ENCODE measurements at places on chromosomes 11 and 22.
A peak's percentile ranks its signal among the peaks of the same experiment; 100 is the strongest.

DNA sequence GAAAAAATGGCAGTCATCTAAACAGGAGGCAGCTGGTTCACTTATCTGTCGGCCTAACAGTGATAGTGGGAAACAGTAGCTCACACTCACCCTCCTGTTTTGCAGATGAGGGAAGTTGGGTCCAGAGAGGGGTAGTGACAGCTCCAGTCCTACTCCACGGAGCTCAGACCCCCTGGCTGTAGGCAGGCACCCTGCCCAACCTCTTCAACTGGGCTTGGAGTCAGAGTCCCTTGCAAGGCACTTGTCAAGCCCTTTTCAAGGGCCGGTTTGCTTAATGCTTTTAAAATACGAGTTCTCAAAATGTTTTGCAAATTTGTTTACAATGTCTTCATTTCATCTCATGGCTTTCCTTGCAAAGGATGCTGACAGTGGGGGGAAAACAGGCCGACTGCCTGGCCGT is 75.1 kb downstream of the BMAL1 start:
- DNase-seq = no peak

GRCh38 chr11:78954261-78954660 is 379.6 kb upstream of the NARS2 start:
- DNase-seq = no peak

GRCh38 chr11:11173316-11174025 is 179.6 kb downstream of the CSNK2A3 start:
- no peak for DNase-seq

GRCh38 chr22:20606041-20606783 is 98.8 kb downstream of the MED15 start:
- peak; percentile 48 for DNase-seq

GRCh38 chr11:69211540-69211919 is 55.8 kb downstream of the SMIM38 start:
- no peak for DNase-seq

- DNase-seq = no peak
These were observed 10.7 kb downstream of the ANO1 start for GRCh38 chr11:70088735-70089250.

DNA sequence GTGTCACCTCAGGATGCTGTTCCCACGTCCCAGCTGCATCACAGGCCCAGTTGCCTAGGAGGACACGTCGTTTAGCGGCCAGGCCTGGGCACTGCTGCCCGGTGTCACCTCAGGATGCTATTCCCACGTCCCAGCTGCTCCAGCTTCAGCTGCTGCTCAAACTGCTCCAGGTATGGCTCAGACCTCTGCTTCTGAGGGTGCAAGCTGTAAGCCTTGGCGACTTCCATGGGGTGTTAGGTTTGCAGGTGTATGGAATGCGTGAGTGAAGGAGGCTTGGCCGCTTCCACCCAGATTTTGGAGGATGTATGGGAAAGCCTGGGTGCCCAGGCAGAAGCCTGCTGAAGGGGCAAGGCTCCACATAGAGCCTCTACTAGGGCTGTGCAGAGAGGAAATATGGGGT is 205.3 kb upstream of the B3GAT1 start:
- no peak for DNase-seq

GRCh38 chr11:126433989-126434949 is 78.8 kb downstream of the ST3GAL4 start:
- no peak for DNase-seq

DNA sequence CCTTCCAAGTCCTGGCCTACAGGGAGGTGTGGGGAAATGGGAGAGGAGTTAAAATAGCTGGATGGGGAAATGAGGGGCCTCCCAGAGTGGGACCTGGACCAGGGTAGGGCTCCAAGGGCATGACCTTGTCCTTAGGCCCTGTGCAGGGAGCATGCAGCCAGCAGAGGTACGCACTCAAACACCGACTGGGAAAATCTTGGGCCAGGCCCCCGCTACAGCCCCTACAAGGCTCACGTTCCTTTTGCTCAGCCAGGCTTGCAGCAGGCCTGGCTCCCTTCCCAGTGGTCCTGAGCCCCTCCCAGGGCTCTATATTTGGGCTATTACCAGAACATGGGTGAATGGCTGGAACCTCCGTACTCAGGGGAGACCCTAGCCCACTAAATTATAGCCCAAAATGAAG is 31.3 kb downstream of the LMO1 start:
- DNase-seq = no peak

DNA sequence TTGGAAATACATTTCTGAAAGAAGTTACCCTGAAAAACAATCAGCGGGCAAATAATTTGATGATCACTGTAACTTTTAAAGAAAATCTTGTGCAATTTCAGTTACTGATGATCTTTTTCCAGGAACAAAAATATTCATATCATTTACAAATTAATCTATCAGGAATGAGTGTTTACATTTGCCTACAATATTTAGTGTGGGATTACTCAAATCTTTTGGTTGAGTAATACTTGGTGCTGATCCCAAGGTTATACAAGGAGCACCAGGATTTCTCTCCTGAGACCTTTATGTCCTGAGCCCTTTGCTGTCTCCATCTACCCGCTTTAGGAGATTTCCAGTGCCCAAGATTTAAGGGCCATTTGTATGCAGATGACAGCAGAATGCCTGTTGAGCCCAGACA is 116.1 kb downstream of the ATXN10 start:
- DNase-seq = peak; percentile 29

DNA sequence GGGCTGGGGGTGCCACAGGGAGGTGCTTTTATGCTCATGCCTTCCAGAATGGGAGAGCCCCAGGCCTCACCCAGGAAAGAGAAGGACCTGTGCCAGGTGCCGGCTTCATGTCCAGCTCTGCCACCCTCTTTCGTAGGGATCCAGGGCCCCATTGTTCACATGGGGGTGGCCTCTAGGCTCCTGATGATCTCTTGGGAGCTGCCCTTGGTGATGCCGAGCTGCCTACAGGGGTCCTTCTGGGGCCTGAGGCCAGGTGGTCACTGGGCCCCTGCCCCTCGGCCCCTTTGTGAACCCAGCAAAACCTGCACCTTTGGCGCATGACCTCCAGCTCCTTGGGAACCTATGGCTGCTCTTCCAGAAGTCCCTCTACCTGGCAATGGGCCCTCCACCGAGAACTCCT is 41.4 kb upstream of the SMIM38 start:
- DNase-seq = no peak

DNA sequence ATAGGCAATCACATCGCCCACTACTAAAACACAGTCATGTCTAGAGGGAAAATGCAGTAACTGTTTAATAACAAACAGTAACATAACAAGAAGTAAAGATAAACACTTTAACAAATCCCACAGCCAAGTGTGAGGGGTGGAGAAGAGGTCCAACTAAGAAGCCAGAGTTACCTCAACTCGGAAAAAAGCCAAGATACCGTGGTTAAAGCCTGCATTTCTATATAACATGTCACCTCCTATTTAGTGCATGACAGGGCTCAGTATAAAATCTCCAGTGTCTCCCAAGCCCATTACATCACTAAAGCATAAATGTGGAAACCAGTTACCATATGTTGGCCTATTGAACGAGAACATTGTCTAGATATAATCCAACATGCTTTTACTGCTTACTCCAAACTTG is 281.7 kb downstream of the LRRC4C start:
- no peak for DNase-seq

- DNase-seq = no peak
These were observed 25.5 kb downstream of the TNKS1BP1 start for GRCh38 chr11:57299150-57299737.

DNA sequence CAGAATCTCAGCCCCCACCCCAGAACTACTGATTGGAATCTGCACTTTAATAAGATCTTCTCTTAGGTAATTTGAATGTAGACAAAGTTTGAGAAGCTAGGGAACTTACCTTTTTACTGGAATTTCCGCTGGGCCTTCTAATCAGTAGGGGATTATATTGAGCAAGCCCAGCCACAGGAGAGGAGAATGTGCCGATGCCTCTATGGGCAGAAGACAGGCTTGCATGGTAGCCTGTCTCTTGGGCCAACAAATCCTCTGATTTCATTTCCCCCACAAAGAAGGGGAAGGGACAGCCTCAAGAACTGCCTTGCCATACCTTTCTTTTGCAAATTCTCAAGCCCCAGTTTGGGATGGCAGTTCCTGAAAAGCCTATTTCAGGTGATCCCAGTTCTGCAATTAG is 163.4 kb upstream of the BDNF start:
- no peak for DNase-seq

DNA sequence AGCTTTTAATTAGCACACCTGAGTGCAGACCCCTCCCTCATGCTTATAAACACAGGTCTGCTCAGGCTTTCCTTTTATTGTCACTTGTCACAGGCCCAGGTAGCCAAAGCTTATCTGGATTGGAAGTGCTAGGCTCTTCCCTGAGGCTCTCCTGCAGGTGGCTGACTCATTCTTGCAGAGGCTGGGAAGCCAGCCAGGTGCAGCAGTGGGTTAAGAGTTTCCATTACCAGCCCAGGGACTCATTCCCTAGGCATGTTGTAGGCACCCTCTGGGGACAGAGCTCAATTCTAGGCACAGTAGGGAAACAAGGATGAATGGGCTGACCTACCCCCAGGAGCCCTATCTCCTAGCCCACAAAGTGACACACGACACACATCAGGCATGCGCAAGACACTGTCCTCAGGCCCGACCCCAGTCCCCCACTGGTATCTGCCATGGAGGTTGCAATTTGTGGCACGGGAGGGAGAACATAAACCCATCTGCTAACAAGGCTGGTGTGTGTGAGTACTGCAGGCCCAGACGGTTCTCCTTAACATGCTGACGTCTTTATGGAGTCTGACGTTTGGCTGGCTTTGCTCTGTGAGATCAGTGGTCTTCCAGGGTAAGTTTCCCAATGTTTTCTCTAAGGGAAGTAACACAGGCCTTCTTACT is 94.2 kb downstream of the ABTB2 start:
- peak; percentile 70 for DNase-seq

- peak; percentile 51 for DNase-seq
These were observed 417.6 kb downstream of the AASDHPPT start for GRCh38 chr11:106495046-106495445.

GRCh38 chr22:37431801-37432707 is 4.8 kb upstream of the ELFN2 start:
- DNase-seq = peak; percentile 99

DNA sequence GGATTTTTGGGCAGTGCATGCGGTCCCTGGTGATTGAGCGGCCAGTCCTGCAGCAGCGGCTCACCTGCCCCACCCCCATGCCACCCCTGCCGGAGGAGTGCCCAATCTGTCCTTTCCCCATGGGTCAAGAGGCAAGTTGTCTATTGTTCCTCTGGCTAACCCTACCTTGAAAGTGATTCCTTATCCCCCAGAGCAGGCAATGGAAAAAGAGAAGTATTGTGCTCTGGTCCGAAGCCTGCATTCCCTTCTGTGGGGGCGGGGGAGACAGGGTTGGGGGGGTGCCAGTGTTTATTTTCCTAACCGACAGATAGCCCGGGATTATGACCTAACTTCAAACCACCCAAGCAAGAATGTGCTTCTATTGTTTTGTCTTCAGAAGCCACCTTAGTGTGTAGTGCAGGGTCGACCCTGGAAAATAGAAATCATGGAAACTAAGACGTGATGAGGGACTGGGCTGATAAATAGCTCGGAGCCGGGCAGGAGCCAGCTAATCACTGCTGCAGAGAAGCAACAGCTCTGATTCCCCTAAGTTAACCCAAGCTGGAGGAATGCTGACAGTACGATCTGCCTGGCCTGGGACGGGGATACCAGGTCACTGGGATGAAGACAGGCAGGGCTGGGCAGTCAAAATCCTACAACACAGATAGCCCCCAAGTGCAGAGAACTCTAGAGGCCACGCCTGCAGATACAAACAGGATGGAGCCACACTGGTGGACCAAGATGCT is 38.7 kb upstream of the ATXN10 start:
- no peak for DNase-seq

DNA sequence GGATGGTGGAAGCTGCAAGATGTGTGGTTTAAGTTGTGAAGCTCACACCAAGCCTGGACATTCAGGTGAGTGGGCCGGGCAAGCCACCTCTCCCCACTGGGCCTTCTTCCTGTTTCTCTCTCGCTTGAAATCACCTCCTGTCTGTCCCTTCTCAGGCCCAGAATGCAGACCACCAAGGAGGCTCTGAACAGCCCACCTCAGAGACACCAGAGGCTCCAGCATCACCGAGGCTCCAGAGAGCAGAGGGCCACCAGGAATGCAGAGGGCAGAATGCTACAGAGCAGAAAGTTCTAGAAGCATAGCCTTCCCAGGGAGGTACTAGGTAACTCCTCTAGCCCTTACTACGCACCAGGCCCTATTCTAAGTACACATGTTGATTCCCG is 14.8 kb upstream of the IL2RB start:
- no peak for DNase-seq

- DNase-seq = peak; percentile 69
These were observed 59.0 kb downstream of the MYH9 start for GRCh38 chr22:36328635-36329253.

DNA sequence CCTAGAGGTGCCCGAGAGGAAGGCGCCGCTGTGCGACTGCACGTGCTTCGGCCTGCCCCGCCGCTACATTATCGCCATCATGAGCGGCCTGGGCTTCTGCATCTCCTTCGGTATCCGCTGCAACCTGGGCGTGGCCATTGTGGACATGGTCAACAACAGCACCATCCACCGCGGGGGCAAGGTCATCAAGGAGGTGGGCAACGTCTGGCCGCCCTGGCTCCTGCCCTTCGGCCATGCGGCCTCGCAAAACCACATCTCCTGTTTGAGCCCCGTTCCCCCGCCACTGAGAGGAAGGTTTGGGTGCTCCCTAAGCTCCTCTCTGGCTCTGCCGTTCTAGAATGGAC is 3.4 kb downstream of the SLC17A6 start:
- DNase-seq = no peak

- peak; percentile 22 for DNase-seq
These were observed at the start of gene SCN4B for GRCh38 chr11:118152552-118153471. Gene SCN4B (minus strand): TSS chr11:118152823. CDS start chr11:118152673, 150 bp downstream.

DNA sequence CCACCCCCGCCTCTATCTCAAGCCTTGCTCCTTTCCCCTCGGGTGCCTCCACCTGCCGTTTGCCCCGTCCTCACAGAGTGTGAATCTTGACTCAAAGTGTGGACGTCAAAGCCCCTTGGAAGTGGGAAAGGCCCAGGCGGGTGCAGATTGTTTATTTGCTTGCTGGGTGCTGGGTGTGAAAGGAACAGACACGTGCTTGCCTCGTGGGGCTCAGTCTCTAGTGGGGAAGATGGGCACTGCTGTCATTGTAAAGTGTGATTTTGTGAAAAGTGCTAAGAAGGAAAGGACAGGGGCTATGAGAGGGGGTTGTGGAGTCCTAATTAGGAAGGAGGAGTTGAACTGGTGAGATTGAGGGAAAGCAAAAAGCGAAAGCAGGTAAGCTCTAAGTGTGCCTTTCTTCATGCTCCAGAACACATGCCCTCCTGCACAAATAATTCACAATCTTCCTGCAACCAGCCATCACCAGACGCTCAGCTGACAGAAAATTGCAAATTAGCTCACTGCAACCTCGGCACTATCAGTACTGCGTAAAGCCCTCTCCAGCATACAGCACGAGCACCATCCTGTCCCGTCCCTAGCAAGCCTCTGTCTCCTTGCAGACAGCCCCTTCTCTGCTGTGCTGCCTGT is 9.7 kb upstream of the GCAT start:
- DNase-seq = no peak

DNA sequence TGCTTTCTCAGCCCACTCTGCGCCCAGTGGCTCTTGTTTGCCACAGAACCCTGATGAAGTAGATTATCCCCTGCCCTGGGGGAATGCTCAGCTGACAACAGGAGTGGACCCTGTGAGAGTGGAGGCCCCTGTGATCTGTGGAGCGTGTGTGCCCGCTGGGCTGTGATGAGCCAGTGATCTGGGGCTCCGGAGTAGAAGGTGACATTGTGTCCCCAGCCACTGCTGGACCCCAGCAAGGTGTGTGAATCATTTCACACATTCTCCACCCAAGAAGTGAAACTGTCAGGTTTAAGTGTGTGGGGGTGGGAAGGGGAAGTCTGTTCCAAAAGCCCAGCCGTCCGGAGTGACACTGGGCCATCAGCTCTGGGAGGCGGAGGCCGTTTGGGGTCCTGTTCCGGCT is 33.1 kb upstream of the GRAMD4 start:
- DNase-seq = no peak
